ENCODE measurements at places on chromosomes 4 and X.

- DNase-seq, result peak; percentile 50
These were observed 58.2 kb upstream of the DYNLT3 start for GRCh38 chrX:37905436-37906147.

- DNase-seq, result no peak
These were observed 25.7 kb downstream of the SEPTIN6 start for GRCh38 chrX:119667111-119667878.

GRCh38 chr4:105496899-105497298 is 23.0 kb upstream of the PPA2 start:
- DNase-seq, result no peak

- DNase-seq, result no peak
These were observed 194.7 kb downstream of the RAB28 start for GRCh38 chr4:13289391-13289790.

GRCh38 chr4:98226396-98226795 is 34.8 kb upstream of the RAP1GDS1 start:
- DNase-seq, result no peak

DNA sequence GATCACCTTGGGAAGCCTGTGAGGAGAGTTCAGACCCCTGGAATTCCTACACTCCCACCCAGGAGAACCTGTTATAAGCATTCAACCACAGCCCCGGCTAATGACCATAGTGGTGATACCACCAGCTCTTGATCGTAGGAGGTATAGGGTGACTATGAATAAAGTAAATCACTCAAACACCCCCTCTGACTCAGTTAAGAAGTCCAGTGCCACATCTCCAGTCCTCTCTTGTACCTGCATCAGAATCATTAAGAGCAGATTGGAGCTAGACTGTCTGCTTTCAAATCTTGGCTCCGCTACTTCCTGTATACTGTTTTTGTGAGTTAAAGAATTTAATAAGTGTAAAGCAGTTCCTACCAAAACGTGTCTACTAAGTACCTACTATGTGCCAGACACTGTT is 565.1 kb upstream of the DIPK2B start:
- DNase-seq, result no peak

DNA sequence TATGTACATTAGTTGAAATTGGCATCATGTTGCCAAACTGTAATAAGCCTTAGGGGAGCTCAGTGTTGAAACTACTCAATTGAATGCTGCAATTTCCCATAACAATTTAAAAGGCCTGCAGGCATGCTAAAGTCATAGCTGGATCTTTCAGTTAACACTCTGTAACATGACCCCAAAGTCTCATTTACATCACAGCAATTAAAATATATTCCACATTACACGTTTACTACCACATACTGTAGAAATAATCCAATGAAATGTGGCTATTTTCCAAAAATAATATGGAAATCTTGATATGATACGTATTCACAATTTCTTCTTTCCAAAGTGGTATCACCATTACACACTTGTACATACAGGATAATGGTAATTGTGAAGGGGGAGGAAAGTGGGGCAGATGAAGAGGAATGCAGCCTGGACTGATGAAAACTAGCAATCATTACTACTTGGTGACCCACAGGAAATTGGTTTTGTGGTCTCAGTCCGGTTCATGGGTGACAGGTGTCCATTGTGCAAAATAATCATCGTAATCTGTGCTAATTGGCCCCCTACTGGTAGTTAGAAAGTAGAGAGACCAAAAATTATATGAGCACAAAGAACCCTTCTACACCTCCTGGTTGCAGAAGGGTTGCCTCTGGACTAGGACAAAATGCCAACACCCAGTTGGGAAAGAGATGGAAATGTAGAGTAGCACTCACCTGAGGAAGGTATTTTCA is 63.7 kb downstream of the TENM3 start:
- DNase-seq, result peak; percentile 55

All from retina (tissue), 1 donor.